ENCODE measurements at places on chromosomes 1 and 21.

DNA sequence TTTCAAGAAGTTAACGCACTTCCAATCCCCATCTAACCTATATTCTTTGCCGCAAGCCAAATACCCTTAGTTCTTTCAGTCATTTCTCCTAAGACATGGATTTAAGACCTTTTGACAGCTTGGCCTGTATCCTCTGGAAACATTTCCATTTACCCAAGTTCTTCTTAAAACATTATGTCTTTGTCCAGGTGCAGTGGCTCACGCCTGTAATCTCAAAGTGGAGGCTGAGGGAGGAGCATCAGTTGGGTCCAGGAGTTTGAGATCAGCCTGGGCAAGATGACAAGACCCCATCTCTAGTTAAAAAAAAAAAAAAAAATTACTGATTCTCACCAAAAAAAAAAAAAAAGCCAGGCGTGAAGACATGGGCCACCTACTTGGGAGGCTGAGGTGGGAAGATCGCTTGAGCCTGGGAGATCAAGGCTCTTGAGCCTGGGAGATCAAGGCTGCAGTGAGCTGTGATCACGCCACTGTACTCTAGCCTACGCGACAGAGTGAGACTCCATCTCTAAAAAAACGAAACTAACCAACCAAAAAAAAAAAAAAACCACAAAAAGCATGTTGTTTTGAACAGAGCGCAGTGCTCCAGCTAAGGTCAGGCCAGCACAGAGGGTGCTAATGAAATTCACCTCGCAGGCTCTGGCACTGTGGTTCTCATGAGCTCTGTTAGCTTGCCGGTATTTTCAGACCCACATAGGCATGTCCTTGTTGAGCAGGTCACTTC is 36.0 kb downstream of the NUAK2 start:
- no peak for DNase-seq

DNA sequence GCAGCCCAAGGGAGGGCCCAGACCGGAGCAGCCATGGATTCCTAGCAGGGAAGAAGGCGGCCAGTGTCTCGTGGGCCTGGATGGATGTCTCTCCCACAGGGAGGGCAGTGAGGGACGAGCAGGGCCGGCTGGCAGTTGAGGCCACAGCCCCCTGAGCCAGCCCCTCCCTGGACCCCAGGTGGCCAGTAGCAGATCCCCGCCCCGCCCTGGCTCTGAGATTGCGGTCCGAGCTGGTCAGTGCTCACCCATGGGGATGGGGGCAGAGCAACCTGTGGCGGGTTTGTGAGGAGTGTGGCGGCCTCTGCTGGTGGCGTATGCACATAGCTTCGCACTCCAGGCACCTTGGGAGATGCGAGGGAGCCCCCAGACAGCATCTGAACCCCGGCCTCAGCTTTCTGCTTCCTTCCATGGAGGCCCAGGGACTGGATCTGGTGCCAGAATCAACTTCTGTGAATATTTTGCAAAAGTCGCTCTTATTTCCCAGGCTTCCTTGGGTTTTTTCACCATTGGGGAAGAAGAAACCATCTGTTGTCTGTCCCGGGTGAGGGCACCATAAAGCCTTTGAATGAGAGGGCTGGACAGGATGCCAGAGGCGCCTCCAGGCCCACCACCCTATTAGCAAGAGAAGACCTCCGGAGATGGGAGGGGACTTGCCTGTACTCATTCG is 8.4 kb upstream of the KCNN3 start:
- DNase-seq: peak; percentile 27

GRCh38 chr1:19260211-19261138 is 8.9 kb downstream of the MRTO4 start:
- DNase-seq: peak; percentile 72

DNA sequence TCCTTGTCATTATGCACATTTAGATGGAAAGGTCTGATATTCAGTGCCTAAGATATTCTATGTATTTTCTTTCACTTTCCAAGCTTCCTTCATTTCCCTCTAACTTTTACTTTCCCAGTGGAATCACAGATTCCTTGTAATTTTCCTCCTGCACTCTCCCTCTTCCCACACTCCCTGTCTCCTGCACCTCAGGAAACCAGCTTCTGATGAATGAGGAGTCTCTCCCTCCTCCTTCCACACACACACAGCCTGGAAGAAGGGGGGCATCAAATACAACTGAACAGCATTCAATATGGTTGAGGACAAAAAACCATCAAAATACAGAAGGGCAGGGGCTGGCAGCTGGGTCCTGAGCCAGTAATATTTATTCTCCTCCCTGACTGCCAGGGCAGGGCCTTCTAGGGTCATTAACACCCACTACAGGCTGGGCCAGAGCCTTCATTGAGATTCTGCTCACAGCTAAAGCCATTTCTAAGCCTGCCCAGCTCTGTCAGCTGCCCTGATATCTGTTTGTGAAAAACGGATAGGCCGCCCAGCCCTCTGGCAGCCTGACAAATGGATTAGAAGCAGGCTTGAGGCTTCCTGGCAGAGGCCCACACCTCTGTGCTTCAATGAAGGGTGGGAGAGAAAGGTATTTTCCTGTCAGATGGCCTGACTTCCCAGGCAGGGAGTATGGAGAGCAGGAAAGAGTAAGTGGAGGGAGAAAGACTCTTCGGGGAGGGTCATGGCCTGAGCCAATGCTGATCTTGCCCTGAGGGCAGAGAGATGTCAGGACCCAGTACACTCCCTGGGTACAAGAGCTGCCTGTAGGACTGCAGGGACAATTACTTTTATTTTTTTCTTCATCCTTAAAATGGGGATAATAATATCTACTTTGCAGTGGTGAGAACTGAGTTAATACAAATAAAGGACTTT is 138.9 kb upstream of the SPATA6 start:
- DNase-seq: peak; percentile 73

GRCh38 chr1:210332233-210332632 is 3.5 kb downstream of the HHAT start:
- DNase-seq: no peak

DNA sequence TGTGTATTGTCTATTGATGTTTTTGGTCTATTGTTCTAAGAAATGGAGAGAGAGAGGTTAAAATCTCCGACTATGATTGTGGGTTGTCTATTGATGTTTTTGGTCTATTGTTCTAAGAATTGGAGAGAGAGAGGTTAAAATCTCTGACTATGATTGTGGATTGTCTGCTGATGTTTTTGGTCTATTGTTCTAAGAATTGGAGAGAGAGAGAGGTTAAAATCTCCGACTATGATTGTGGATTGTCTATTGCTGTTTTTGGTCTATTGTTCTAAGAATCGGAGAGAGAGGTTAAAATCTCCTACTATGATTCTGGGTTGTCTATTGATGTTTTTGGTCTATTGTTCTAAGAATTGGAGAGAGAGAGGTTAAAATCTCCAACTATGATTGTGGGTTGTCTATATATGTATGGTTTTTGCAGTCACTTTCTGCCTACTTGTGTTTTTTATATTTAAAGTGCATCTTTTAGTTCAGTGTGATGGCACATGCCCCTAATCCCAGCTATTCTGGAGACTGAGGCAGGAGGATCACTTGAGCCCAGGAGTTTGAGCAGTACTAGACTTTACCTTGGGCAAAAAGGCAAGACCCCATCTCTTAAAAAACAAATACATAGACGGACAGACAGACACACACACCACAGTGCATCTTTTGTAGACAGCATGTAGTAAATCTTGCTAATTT is 16.2 kb downstream of the C1orf159 start:
- DNase-seq: no peak

GRCh38 chr1:1374589-1374928 is 448 bp downstream of the AURKAIP1 start:
- DNase-seq: no peak

GRCh38 chr1:212034516-212035122 is 738 bp downstream of the INTS7 start:
- DNase-seq: no peak

DNA sequence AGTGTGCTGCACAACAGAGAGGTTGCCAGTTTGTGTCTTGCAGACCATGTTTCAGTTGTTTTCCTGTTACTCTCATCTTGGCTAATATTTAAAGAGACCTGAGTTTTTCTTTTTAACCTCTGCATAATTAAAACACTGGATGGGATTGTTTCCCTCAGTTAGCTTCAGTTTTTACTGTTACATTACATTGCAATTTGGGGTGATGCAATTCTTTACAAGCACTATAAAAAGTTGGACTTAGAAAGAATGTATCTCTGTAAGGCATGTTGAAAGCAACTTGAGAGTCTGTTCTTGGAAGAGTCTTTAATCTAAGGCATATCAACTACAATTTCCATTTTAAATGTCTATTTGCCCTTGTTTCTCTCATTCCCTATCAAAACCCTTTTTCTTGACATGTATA is 99.1 kb downstream of the DNM3 start:
- DNase-seq: no peak

DNA sequence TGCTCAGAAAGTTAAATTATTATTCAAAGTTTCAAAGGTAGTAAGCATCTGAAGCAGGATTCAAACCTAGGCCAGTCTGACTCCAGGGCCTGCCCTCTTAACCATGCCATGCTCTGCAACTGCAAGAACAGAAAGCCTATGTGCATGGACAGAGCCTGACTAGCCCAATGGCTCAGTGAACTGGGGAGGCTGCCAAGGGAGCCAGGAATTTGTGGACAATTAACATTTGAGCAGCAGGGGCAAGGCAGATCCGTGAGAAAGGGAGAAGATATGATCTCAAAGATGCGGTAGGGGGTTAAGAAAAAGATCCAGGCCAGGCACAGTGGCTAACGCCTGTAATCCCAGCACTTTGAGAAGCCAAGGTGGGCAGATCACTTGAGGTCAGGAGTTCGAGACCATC is 6.5 kb upstream of the ATP1A4 start:
- DNase-seq: no peak

GRCh38 chr1:10941891-10942541 is 70.4 kb upstream of the TARDBP start:
- DNase-seq: peak; percentile 56

DNA sequence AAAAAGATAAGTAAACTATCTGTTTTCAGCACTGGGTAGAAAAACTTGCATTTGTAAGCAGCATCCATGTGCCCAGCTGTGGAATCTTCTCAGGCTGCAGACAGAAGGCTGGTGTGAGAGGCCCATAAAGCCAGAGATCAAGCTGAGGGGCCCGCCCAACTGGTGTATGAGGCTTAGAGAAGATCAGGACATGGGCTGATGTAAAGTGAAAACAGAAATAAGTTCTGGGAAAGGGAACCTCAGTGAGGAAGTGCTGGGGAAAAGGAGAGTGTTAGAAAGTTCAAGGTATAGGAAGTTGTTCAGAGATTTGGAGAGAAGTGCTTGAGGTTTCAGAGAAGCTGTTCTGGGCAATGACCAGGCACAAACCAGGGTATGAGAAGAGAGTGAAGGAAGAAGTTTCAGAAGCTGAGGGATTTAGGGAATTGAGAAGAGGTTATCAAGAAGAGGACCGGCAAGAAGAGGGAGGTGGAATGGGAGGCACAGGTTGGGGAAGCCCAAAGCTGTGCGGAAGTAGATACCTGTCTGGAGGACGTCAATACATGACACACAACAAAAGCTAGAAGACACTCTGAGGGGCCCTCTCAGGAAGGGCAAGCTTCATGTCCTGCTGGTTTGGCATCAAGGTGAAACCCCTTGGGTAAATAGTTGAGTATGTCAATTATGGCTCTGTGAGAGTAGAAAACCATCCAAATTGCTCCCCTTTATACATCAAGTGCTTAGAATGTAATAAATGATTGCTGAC is 2.7 kb upstream of the CD5L start:
- DNase-seq: no peak

- no peak for DNase-seq
These were observed 67.6 kb upstream of the PPP2R5A start for GRCh38 chr1:212217633-212218032.

DNA sequence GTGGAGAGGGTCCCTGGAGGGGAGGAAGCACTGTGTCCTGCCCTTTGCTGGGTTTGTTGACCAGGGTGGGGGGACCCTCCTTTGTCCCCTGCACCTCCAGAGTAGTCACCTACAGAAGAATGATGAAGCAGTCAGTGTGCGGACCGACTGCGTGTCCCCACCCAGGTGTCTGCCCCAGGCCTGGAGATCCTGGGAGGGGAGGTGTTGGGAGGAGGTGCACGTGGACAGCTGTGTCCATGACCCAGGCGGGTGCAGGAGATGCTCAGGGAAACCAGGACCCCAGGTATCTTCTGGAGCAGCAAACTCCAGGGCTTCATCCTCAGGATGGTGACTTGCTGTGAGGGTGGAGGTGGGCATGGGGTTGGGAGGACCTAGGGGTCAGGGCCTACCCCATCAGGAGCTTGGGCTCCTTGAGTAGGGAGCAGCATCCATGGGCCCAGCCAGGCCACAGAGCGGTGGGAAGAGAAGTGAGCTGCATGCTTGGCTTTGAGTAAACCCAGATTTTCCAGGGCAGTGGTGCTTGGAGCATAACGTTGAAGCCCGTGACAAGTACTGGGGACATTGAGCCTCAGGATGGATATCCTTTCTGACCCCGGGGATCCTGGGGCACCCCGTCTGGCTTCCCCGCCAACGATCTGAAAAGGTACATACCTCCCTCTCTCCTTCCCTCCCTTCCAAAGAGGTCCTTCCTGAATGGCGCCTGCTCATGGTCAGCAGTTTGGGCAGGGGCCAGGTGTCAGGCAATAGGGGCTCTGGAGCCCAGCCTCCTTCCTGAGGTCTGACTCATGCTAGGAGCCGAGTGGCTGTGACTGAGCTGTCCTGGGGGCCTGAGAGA is 13.7 kb downstream of the ACTRT2 start:
- no peak for DNase-seq

DNA sequence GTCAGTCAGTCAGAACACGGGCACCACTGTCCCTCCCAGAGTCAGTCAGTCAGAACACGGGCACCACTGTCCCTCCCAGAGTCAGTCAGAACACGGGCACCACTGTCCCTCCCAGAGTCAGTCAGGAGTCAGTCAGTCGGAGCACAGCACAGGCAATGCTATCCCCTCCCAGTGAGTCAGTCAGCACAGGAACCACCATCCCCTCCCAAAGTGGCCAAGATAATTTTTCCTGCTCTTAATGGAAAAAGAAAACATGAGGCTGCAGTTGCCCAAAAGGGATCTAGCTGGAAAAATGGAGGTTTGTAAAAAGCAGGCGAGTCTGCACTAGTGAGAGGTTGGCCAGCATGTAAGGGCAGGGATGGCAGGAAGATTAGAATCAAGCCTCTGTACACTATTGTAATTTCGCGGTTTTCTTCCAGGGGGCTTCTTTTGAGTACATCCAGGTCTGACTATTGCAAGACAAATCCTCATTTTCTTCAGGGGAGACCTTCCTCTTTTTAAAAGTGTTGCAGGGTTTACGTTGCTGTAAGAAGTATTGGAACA is 213.8 kb downstream of the SIPA1L2 start:
- no peak for DNase-seq

- DNase-seq: peak; percentile 98
These were observed 21.7 kb downstream of the BTG2 start for GRCh38 chr1:203326830-203327683.

DNA sequence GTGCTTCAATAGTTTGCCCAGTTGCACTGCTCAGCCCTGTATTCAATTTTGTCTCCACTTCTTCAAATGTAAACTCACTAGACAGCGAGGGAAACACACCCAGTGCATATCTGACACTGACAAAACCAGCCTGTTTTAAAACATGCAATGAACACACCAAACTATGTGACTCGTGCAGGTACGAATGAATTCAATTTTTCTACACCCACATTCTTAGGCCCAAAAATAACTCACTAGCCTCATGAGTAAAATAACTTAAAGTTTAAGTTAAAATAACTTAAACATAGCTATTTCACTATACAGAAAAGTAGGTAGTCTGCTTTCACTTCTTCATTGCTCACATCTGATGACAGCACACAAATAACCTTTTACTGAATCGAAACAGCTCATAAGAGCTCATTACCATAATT is 21.1 kb downstream of the TTC13 start:
- no peak for DNase-seq

- DNase-seq: no peak
These were observed 5.4 kb upstream of the SHISA4 start for GRCh38 chr1:201883266-201883665.

GRCh38 chr1:228986093-228986904 is 251.0 kb downstream of the RHOU start:
- DNase-seq: no peak
